ENCODE measurements at places on chromosomes 2 and 18.

GRCh38 chr2:225559072-225559415, 159.5 kb downstream of the NYAP2 start:
- DNase-seq: no peak

GRCh38 chr2:185811580-185811979, 73.0 kb downstream of the FSIP2 start:
- no peak for DNase-seq

DNA sequence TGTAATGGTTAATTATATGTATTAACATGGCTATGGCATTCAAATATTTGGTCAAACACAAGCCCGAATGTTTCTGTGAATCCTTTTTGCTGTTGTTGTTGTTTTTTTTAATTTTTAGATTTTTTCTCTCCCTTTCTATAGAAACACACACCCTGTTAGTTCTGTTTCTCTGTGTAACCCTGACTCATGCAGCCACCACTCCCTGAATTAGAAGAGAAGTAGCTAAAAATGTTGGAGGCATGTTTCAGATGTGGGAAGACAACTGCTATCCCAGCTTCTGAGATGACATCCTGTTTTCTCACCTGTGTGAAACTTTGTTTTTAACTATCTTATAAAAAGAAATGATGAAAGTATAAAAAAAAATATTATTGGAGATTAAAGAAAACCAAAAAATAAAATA, 219.6 kb upstream of the RGPD4 start:
- no peak for DNase-seq

GRCh38 chr18:3675446-3675845, 225.5 kb downstream of the TGIF1 start:
- DNase-seq: no peak

DNA sequence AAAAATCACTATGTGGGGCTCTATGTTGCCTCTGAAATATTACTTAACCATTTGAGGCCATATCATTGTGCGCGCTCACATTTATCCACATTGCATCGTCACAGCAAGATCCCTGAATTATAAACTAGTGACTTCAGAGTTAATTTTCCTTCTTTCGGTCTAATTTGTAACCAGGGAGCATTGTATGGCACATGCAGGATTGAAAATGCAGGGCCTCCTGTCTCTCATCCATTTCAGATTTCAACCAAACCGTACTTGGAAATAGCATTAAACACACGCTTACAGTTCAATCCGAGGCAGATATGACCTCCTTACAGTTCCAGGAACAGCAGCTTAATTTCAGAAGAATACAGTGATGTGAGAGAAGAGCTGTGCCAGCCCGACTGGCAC, 532 bp downstream of the MYOM1 start:
- no peak for DNase-seq

- no peak for DNase-seq
Measured at GRCh38 chr2:55550368-55551102, 31.0 kb downstream of the CFAP36 start.

- DNase-seq: no peak
Measured at GRCh38 chr2:65798641-65799040, 366.2 kb upstream of the SPRED2 start.

DNA sequence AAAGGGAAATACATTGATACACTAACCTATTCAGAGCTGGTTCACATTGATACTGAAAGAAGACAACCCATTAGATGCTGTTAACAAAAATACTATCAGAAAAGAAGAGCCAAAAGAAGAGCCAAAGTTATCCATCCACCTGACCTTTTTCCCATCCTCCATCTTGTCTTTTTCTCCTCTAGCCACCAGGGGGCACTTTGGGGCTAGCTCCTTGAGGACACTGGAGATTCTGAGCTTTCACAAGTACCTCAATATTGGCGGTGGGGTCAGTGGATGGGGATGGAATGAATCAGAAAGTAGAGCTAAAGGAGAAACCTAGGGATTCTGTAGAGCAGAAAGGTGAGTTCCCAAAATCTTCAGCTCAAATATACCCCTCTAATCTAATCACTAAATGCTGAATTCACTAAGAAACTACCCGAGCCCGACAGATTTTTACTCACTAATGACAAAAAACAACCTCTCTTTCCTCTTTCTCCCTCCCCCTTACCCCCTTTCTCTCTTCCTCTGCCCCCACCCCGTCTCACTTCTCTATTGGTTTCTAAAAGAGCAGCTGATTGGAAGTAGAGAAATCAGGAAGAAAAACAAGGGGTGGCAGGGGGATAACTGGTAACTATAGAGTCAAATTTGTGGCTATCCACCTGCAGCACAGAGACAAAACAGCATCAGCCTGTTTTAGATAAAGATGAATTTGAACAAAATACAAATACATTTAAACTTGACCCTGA, 203.3 kb downstream of the TCF4 start:
- DNase-seq: no peak
